A549 treated with GW870086 at 1 μM for 4 hours (cell line): ENCODE measurements at places on chromosomes 16 and 17. TPM values are rescaled to one million over a fixed set of nuclear protein-coding genes. Genes with fewer than 3 reads are reported as not detected.

The CTRB1 gene
- not detected in 5 replicates for total RNA-seq

The CDH3 gene
- 0.17 to 0.31 TPM (median 0.22 TPM) in 5 replicates for total RNA-seq

The ADAD2 gene
- not detected in 5 replicates for total RNA-seq

The ERN2 gene
- not detected in 5 replicates for total RNA-seq

The BICDL2 gene
- not detected in 5 replicates for total RNA-seq

The CCL14 gene
- total RNA-seq, result not detected in 5 replicates
